ENCODE measurements at places on chromosomes 13 and 19.

DNA sequence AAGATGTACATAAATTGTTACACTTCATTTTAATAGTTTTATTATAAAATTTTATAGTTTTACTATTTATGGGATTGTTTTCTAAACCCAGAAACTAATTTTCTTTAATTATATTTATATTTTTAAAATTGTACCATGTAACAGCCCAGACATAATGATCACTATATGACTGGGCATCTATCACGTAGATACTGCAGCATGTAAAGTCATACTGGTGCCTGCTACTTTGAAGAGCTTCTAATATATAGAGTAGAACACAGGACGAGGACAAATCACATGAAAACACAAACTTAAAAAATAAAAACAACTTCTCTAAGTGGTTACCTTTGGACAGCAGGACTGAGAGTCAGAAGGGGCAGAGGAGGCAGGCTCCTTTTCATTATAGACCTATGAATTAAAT lies 5.3 kb downstream of the ELF1 start:
- no peak for DNase-seq

- no peak for DNase-seq
Observed at GRCh38 chr13:98717256-98717655, 35.2 kb downstream of the SLC15A1 start.

DNA sequence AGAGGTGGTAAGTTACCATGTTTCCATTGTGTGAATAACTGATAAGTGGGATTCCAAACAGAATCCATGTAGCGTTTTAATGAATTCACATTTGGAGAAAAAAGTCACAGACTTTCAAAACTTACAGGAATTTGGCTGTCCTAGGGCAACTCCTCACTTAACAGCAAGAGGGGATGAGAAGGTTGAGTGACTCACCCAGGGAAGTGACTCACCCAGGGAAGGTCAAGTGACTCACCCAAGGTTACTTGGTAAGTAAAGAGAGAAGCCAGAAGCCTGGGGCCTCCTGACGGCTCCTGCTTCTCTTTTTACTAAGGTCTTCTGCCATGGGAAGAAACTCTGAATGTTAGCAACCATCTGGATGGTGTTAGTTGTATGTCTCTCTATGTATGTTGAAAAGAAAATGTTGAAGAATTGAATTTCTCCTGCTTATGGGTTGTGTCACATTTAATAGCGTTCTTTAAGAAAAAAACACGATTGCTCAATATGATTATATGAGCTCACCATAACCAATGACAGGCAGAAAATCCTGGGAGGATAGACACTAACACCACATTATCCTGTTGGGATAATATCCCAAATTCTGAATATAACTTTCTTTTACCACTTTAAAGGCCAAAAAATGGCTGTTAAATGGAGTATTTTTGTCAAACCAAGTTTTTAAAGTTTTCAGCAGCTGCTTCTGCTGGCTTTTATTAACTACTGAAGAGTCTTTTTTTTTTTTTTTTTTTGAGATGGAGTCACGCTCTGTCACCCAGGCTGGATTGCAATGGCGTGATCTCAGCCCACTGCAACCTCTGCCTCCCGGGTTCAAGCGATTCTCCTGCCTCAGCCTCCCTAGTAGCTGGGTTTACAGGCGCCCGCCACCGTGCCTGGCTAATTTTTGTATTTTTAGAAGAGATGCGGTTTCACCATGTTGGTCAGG lies 195.6 kb downstream of the GGACT start:
- DNase-seq = no peak

DNA sequence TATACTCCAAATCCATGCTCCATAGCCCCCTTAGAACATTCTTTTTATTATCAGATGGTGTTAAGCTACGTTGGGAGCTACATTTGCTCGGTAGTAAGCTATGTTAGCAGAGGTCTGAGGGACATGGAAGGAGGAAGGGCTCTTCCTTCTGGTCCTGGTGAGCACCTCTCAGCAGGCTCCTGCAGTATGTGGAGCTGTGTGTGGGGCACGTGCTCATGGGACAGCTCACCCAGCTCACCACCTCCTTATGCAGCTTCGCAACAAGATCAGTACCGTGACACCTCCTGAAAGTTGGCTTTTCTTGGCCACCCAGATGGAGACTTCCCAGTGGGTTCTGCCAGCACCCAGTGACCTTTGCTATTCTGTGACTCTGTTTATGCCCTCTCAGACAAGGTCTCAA lies 400.5 kb upstream of the SLC10A2 start:
- no peak for DNase-seq

DNA sequence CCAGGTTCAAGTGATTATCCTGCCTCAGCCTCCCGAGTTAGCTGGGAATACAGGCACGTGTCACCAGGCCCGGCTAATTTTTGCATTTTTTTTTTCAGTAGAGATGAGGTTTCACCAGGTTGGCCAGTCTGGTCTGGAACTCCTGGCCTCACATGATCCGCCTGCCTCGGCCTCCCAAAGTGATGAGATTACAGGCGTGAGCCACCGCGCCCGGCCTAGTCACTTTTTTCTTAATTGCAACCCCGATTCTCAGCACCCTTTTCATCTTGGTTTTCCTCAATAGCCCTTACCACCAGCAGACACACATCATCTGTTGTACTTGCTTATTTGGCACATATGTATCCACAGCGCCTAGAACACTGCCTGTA lies 550 bp upstream of the GPI start:
- no peak for DNase-seq

Data from CD8-positive, alpha-beta memory T cell (primary cell).